ENCODE measurements at places on chromosomes 6 and 20.
A peak's percentile ranks its signal among the peaks of the same experiment; 100 is the strongest.

DNA sequence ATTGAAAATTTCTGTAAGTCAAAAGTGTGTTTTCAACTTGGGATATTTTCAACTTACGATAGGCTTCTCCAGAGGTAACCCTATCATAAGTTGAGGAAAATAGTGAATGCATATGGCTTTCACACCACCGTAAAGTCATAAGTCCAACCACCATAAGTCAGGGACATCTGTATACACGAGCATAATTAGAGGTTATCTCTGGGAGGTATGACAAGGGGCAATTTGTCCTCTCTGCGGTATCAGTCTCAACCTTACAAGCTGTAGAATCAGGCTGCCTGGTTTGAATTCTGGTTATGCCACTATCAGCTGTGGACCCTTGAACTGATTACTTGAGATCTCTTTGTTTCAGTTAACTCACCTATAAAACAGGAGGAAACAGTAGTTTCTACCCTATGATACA lies 202.9 kb upstream of the JARID2 start:
- no peak for DNase-seq

GRCh38 chr6:120646101-120646500 lies 688.2 kb downstream of the TBC1D32 start:
- DNase-seq: no peak

GRCh38 chr6:87824958-87825491 lies 123.0 kb upstream of the AKIRIN2 start:
- DNase-seq: no peak

DNA sequence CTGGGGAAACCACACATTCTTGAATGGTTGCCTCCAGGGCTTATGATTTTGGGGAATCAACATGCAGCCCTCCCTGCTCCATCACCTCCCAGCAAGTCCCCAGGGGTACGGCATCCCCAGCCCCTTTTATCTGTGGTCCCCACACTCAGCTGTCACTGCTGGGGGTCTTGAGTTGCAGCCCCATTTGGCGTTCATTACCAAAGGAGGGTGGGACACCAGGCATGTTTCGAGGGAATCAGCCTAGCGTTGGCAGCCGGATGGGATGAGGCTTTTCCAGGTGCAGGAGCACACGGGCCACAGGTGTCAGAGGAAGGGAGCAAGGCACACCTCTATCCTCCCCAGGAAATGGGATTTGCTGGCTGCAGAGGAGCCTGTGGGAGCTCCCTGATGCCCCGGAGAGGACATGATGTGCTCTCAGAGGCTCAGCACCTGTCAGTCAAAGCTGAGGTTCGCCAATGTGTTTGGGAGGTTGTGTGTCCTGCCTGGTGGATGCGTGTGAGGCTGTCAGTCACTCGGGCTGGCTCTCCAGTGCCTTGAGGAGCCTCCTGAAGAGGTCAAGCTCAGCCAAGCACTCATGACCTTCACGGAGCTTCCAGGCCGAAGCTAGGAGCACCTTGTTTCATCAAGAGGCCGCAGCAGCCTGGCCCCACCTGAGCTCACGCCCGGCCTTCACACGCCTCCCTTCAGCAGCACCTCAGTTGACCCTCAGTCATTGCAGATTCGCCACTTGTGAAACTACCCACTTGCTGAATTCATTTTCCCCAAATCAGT lies 95.0 kb downstream of the ERMARD start:
- DNase-seq: no peak

DNA sequence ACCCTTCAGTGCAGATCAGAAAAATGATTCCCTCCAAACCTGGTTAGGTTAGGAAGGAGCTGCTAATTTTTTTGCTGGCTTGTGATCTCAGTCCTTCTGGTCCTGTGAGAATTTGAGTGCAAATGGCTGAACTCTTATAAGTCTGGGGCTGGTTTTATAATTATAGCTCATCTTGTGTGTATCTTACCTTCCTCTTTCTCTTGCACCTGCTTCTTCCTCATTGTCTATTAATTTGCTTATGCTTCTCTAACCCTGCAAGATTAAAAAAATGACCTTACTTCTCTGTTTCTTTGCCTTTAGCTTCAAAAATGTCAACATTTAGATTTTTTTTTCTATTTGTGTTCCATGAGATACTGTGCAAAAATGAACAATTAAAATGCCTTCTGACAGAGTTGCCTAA lies 576.2 kb downstream of the DHX35 start:
- DNase-seq: no peak

- peak; percentile 2 for DNase-seq
Observed at GRCh38 chr20:36384022-36384619, 78.0 kb downstream of the DLGAP4 start.

- no peak for DNase-seq
Observed at GRCh38 chr6:2196079-2196679, 49.2 kb downstream of the GMDS start.

DNA sequence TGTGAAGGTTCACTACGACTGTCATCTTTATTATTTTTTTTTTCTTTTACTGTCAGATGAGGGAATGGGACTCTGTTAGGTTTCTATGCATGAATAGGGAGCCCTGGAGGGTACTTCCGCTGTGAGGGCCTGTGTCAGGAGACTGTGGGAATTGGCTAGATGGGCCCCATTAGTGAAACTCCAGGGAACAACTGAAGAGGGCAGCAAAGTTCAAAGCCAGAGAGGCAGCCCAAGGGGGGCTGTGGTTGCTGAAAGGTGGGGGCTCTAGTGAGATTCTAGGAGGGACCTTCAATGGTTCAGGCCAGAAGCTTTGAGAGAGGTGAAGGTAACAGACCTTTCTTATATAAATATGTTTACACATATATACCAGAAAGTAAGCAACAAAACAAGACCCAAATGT lies 13.2 kb upstream of the EPB41L1 start:
- DNase-seq: no peak

GRCh38 chr6:136771306-136771705 lies 21.0 kb downstream of the MAP3K5 start:
- DNase-seq: no peak

DNA sequence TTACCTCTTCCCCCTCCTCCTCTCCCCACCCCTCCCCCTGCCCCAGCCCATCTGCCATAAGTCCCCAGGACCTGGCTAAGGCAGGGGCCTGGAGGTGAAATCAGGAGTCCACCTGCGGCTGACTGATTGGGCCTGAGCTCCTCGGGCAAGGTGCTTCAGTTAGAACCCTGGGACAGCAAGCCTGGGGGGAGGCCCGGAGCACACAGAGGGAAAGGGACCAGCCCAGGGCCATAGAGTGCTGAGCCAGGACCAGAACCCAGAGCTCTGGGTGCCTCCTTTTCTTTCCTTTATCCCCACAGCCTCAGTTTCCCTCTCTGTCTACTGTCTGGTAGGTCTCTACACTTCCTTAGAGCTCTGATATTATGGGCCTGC lies 35.7 kb upstream of the VEGFA start:
- no peak for DNase-seq

DNA sequence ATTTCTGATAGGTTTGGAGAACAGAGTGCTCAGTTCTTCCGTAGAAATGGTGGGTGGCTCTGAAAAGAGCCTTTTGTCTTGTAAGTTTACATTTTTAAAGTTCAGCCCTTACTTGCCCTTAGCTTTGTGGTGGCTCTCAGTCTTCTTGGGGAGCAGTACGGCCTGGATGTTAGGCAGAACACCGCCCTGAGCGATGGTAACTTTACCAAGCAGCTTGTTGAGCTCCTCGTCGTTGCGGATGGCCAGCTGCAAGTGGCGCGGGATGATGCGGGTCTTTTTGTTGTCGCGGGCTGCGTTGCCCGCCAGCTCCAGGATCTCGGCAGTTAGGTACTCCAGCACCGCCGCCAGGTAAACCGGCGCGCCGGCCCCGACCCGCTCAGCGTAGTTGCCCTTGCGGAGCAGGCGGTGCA lies 19.5 kb downstream of the OR2B2 start:
- no peak for DNase-seq

DNA sequence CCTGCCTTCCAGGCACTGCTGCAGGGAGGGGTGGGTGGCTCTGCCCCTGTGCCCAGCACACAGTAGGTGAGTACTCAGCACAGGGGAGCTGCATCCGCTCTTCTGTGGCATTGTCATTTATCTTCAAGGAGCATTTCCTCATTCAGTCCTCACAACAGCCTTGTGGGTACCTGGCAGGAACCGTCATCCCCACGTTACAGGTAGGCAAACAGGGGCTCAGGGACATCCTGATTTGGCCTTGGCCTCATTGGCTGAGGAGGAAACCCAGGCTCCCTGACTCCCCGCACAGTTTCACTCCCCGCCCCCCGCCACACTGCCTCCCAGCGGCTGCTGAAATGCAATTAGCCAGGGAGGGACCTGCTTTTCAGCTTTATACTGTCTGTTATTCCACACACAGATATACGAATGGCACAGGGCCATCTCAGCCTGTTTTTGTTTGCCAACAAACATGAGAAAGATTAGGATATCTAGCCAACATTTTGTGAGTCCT lies 24.2 kb upstream of the PNPLA1 start:
- DNase-seq: no peak

- DNase-seq: no peak
Observed at GRCh38 chr6:132498638-132499037, 14.3 kb downstream of the STX7 start.

GRCh38 chr6:106003268-106003987 lies 82.7 kb upstream of the PRDM1 start:
- no peak for DNase-seq

GRCh38 chr6:147166360-147166944 lies 37.8 kb upstream of the STXBP5 start:
- no peak for DNase-seq

DNA sequence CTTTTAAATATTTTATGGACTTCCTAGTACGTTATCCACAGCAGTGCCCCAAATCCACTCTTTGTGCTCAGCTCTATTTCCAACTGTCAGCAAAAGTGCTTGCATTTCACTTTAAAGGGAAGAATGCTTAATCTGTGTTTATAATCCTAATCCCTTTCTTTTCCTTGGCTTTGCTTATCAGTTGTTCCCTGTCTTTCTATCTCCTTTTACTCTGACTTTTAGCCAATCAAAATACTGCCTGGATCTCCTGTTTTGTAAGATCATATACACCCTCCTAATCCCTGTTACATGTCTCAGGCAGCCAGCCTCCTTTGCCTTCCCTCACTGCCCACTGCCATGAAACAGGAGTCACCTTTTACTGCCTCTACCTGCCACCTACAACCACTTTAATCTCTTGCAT lies 102.9 kb downstream of the AIG1 start:
- no peak for DNase-seq

GRCh38 chr6:90065173-90065572 lies 170.9 kb downstream of the GJA10 start:
- DNase-seq: no peak

- no peak for DNase-seq
Observed at GRCh38 chr20:5171064-5171789, 44.4 kb downstream of the CDS2 start.

Data from activated T-cell treated with anti-CD3 and anti-CD28 coated beads for 1 hour (primary cell).